Stimulated activated CD4-positive, alpha-beta T cell treated with anti-CD3 and anti-CD28 coated beads, Interleukin-15, amount 100 ng/mL, for 1 hour (primary cell): ENCODE measurements at places on chromosomes 11 and 22.

DNA sequence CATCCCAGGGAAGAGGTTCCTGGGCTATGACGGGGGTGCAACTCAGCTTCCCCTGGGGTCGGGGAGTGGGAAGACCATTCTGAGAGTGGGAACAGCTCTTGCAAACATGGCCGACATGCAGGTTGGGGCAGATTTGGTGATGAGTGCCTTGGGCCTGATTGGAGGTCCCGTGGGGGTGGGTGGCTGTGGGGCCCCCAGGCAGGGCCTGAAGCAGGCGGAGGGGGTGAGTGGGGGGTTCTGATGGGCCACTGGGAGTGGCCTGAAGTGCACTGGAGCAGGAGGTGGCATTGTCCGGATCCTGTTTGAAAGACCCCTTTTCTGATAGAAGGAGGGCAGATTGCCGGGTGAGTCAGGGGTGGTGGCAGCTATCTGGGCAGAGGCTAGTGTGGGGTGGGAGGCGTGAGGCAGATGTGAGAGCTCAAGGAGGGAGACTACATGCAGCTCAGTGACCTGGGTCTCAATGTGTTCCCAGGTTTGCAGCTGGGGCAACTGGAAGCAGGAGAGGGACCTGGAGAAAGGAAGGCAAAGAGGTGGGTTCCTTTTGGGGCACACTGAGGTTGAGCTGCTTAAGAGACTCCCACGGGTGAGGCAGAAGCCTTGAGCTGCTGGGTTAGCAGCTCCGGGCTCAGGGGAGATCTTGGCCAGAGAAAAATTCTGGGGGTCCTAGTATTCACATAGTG lies 15.1 kb downstream of the MYEOV start:
- DNase-seq, result no peak

GRCh38 chr11:532527-532985 lies 2.8 kb downstream of the HRAS start:
- DNase-seq, result no peak

GRCh38 chr11:63940786-63941185 lies 2.0 kb downstream of the NAA40 start:
- DNase-seq, result no peak

- no peak for DNase-seq
Observed at GRCh38 chr11:25824688-25825087, 507.2 kb upstream of the ANO3 start.

DNA sequence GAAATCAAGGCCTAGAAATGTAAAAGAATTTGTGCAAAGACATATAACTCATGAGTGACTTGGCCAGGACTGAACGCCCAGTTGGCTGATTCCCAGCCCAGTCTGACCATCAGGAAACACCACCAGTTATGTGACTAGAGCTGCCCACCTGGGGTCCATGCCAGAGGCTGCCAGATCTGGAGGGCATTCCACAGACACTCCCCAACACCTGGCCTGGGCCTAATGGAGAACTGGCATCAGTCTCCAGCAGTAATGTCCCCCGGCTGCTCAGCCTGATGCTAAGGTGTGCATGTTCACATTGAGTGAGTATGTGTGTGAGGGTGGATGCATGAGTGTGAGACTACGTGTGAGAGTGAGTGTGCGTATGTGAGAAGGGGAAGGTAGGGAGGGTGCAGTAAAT lies 15.7 kb downstream of the PLAAT3 start:
- no peak for DNase-seq

- DNase-seq, result no peak
Observed at GRCh38 chr11:32894149-32894827, 1.7 kb downstream of the QSER1 start.

DNA sequence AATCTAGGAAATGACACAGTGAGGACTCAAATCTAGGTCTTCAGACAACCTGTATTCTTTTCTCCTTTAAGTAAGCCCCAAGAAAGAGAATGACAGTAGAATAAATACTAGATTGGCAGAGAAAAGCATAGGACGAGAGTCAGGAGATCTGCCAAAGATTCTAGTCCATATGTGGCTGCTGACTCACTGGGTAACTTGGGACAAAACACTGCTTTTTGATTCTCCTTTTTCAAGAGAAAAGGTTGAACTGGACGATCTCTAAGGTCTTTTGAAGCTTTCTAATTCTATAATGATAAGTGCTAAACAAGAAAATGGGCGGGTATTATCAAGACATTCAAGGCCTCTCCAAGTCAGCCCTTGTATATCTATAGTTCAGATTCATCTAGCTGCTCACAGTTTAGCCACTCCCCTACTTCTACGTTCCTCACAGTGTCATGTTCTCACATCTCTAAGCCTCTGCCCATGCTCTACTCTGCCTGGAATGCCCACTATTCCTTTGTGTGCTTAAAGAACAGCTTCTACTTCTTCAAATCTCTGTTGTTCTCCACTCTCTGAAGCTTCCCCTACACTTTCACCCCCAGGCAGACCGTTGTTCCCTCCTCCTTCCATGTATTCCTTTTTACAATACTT lies 53.0 kb downstream of the RELT start:
- DNase-seq, result no peak

- no peak for DNase-seq
Observed at GRCh38 chr22:37069319-37069718, 17.8 kb downstream of the KCTD17 start.

DNA sequence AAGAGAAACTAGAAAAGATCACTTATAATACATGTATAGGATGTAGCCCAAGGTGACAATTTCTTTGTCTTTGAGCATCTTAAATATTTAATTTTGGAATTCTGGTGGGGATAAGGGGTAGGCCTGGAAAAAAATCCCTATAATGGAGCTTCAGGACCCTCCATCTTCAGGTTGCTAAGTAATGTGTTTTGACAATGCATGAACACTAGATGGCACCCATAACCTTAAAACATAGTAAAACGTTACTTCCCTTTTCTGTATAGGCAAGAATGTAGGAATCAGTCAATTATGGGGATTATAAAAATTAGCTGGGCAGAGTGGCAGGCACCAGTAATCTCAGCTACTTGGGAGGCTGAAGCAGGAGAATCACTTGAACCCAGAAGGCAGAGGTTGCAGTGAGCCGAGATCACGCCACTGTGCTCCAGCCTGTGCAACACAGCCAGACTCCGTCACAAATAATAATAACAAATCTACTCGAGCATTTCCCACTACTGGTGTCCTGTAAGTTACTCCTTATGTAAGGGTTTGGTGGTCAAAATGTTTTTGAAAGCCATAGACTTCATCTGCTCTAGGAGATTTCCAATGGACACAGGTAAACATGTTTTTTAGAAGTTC lies 541.9 kb upstream of the CCDC90B start:
- DNase-seq, result no peak

GRCh38 chr11:80061056-80061455 lies 620.2 kb upstream of the TENM4 start:
- DNase-seq, result no peak

GRCh38 chr11:45646275-45646927 lies 19.0 kb downstream of the CHST1 start:
- DNase-seq, result no peak

- DNase-seq, result no peak
Observed at GRCh38 chr22:50318698-50319411, 8.0 kb downstream of the DENND6B start.

GRCh38 chr11:134921938-134922337 lies 509.9 kb upstream of the B3GAT1 start:
- DNase-seq, result no peak

DNA sequence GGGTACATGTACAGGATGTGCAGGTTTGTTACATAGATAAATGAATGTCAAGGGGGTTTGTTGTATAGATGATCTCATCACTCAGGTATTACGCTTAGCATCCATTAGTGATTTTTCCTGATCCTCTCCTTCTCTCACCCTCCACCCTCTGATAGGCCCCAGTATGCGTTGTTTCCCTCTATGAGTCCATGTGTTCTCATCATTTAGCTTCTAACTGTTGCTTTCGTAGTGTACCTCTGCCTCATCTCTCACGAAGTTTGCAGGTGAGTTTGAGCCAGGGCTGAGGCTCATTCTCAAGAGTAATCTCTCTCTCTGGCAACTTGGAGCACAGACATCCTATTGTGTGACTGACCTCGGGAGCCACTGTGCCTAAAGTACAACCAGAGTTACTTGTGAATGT lies 4.7 kb upstream of the HBE1 start:
- no peak for DNase-seq

GRCh38 chr22:47128216-47128615 lies 365.8 kb downstream of the TBC1D22A start:
- no peak for DNase-seq

DNA sequence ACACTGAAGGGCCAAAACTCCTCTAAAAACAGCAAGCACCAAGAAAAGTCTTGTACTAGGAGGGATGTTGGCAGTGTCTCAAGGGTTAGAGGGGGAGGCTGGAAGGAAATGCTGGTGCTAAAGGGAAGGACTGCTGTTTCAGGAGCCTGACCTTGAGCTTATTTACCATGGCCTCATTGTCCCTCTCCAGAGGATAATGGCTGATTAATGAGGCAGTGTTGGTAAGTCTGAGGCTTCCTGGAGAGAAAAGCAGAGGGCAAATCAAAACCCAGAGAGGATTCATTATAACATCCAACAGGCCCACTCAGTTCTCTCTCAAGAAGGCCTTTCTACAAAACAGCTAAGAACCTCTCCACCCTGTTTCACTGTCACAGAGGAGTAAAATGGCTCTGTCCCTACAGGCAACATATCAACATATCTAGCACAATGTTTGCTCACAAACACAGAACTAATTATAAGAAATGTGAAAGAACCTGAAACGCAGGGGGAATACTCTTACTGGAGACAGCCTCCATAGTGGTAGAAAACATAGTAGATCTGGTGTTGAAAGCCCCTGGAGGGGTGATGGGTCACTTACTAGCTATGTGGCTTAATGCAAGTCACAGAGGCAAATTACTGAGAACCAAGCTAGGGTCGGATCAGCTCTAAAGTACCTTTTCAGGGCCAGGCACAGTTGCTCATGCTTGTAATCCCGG lies 31.4 kb downstream of the NUMA1 start:
- no peak for DNase-seq

DNA sequence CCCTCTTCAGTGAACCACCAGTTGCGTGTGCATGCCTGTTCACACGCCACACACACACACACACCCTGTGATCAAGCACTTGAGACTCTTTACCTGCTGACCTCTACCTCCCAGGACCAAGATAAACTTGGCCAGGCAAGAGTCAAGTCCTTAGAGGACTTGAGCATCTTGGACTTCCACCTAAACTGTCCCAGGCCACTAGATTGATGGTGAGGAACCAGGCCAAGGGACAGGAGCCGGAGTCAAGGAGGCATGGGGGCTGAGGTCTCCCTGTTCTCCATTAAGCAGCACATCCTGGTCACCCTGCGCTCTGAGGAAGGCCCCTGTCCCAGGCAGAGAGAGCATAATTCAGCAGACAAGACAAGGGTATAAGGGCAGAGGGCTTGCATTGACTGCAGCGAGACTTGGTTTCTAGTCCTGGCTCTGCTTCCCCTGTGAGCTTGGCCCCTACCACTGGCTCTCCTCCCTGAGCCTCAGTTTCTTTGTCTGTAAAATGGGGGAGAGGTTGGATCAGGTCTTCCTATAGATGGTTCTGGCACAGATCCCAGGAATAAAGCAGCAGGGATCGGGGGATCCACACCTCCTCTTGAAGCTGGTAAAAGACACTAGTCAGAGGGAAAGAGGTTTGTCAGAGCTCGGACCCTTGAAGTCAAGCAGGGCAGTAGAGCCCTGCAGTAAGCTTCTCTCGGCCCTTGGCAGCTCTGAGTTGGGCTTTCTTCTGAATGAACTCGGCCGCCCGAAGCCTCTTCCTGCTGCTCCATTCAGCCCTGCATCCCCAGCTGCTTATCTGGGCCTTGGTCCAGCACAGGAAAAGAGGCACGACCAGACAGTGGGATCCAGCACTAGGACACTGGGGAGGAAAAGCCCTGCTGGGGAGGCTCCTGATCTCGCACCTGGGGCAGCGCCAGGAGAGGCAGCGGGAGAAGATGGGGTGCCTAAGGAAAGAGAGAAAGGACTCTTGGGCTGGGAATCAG lies 2.0 kb downstream of the CREB3L1 start:
- DNase-seq, result no peak

- no peak for DNase-seq
Observed at GRCh38 chr11:86201371-86201884, 43.1 kb upstream of the EED start.

DNA sequence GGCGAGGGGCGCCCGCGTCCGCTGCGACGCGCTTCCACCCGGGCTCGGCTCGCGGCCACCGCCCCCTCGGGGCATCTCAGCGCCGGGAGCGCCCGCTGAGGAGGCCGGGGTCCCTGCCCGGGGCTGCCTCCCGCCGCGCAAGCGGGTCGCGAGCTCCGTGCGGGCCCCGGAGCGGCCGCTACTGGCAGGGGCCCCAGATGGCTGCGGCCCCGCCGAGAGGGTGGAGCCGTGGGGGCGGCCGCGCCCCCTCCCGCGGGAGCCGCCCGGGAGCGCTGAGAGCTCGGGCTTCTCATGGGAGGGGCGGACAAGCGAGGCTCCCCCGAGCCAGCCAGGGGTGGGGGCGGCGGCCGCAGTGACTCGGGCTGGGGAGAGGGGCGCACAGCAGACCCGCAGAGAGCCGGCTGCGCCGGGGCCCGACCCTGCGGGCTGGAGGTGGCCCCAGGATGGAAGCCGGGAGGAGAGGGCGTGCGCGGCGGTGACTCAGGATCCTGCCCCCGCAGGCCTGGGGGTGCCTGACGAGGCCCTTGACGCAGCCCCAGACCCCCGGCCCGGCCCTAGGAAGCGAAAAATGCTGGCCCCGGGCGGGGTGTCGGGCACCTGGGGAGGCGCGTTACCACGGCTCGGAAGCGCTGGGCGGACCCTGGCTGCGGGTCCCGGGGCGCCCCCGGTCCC lies 603 bp upstream of the ZFTA start:
- DNase-seq, result peak; percentile 16

DNA sequence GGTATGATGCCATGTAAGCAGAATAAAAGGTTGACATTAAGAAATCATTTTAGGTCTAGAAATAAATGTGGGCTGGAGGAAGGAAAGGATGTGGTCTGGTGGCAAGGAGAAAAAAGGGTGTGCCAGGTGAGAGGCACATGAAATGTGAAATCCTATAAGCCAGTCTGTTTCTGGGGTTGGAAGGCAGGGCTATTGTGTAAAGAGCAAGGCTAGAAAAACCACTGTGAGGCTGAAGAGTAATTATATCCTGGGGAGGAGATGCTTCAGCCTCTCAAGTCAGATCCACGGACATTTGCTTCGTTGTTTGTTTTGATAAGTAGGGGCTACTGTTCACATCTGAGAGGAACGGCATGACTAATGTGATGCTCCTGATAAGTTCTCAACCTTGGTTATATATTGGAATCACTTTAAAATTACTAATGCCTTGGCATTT lies 77.5 kb upstream of the CTSC start:
- no peak for DNase-seq

GRCh38 chr11:68130121-68130520 lies 8.9 kb upstream of the CHKA start:
- DNase-seq, result no peak

DNA sequence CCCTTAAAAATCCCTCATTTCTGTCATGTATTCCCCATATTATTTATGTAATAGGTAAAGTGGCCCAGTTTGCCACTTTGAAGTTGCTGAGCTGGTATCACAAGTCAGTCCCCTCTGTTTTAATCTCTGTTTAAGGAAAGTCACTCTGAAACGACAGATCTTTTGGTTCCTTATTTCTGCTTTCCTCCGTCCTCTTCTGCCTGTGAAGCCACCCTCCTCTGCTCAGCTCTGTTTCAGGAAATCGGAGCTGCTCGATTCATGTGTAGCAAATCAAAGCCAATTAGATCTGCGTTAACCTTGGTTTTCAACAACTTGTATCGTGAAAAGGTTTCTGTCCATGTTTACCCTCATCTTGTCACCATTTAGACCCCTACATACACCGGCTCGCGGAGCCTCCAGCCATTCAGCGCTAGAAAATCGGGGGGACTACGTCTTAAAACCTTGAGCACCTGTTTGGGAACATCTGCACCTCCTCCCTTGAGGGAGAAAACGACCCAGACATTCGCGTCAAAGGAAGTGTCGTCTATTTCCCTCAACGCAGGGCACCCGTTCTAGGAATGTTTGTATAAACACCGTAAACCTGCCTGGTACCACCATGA lies 576 bp upstream of the SC5D start:
- no peak for DNase-seq
